ENCODE measurements at places on chromosomes 4 and X.

- DNase-seq, result no peak
Measured at GRCh38 chr4:149294601-149295000, 521.0 kb downstream of the IQCM start.

DNA sequence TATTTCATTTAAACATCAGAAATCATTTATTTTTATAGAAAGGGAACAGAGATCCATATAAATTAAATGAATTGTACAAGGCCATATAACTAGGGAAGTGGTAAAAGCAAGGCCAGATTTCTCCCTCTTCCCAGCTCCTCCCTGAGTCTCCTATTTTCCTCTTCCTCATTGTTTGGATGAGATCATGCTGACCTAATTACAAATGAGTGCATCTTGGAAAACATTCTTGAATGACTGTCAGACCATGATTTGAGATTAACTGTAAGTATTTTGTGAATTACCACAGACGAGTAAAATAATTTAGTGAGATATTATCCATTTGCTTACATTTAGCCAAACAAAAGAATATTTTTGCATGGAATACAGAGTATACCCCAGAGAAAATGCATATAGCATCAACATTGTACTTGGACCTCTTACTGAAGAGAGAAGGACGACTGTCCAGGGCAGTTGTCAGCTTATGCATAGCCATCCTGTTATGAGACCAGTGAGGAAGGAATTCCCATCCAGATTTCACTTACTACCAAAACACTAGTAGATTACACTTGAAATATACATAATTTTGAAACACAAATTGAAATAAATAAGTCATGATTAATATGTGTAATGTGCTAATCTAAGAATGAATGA lies 47.3 kb downstream of the SLAIN2 start:
- no peak for DNase-seq

DNA sequence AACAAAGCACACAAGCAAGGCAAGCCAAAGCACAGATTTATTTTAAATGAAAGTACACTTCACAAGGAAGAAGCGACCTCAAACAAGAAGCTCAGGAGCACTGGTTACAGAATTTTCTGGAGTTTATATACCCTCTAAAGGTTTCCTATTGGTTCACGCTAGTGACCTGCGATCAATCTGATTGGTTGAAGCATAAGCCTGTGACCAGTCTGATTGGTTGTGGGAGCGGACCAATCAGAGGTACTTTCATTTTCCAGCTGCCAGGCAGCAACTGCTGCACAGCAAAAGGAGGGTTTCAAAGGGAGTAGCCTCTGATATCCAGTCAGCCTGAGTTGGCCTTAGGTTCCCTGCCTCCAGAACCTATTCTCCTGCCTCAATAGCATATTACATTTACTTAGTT lies 4.6 kb upstream of the AREG start:
- no peak for DNase-seq

DNA sequence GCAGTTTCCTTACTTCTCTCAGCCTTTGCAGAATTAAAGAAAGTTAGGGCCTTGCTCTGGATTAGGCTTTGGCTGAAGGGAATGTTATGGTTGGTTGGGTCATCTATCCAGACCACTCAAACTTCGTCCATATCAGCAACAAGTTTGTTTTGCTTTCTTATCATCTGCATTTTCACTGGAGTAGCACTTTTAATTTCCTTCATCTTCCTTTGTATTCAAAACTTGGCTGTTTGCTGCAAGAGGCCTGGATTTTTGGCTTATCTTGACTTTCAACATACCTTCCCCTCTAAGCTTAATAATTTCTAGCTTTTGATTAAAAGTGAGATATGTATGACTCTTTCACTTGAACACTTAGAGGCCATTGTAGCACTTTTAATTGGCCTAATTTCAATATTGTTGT lies 126.7 kb upstream of the CENPE start:
- DNase-seq, result no peak

DNA sequence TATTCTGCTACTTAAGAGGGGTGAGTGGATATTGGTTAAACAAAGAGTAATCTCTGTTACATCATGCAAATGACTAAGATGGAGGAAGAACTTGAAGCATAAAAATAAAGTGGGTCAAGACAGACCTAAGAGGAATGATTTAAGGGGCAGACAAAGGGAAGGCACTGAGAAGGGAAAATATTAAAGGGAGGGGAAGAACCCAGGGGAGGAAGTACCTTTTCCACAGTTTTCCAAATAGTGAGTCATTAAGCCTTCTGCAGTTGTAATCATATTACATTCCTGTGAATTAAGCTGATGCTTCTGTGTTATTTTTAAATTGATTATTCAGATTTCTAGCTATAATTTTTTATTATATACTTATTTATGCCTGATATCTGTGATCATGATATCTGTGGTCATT lies 253.3 kb downstream of the CENPC start:
- DNase-seq, result no peak

GRCh38 chr4:99536848-99537247 lies 26.0 kb downstream of the C4orf17 start:
- no peak for DNase-seq

DNA sequence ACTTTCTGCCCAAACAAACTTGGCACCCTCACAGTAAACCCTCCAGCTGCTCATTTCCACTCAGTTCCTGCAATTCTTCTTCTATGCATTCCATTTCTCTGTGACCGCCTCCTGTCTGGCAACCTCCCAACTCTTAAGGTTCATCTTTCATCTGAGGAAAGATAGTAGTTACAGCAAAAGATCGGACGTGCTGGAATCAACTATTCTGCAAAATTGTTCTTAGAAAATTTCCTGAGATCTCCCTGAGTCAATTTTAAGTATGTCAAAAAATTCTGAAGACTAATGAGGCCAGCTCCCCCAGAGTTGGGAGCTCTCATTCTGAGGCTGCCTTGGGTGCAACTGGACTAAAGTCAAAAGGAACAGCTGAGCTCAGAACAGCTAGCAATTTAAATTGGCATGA lies 1026.0 kb downstream of the ADGRL3 start:
- no peak for DNase-seq

GRCh38 chr4:102285831-102286230 lies 59.5 kb downstream of the SLC39A8 start:
- no peak for DNase-seq

DNA sequence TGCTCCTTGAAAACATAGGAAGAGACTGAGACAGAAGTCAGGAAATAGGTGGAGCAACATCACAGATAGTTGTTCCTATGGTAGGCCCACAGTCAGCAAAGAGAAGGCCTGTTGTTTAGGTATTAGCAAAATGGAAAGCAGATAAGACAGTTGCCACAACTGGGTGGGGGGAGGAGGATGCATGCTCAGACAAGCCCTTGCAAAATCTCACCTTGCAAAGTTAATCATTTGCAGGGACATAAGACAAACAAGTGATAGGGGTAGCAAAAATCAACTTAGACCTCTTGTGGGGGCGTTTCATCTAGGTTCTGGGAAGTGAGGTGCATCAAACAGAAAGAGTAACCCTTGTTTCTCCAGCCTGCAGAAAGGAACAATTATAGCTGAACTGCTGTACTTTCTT lies 30.7 kb downstream of the SERPINA7 start:
- no peak for DNase-seq

DNA sequence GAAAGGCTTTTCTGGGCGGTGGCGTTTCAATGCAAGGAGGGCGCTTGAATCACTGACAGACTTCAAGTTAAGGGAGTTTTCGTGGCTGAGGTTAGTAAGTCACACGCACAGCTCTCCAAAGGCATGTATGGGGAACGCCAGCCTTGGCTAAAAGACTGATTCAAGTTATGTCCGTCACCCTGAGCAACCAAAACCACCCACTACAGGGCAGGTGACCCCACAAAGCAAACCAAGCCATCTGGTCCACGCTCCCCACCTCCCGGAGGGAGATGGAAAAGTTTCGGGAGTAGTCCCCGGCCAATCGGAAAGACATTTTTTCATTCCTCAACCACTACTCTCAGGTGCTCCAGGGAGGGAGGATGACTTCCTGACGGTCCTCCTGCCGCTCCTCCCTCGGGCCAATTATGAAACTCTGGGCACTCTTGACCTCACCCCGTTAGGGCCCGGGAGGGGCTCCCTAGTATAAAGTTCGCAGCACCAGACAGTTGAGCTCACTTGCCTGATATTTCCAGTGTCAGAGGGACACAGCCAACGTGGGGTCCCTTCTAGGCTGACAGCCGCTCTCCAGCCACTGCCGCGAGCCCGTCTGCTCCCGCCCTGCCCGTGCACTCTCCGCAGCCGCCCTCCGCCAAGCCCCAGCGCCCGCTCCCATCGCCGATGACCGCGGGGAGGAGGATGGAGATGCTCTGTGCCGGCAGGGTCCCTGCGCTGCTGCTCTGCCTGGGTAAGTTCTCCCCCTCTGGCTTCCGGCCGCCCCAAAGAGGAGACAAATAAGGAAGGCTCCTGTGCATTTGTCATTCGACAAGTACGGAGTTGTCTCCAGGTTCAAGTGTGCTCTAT lies at the start of gene EREG:
TSS of gene EREG (plus strand) at position 494 of the 840 bp plus-strand sequence. CDS start at position 658, 164 bp downstream.
- peak; percentile 5 for DNase-seq

DNA sequence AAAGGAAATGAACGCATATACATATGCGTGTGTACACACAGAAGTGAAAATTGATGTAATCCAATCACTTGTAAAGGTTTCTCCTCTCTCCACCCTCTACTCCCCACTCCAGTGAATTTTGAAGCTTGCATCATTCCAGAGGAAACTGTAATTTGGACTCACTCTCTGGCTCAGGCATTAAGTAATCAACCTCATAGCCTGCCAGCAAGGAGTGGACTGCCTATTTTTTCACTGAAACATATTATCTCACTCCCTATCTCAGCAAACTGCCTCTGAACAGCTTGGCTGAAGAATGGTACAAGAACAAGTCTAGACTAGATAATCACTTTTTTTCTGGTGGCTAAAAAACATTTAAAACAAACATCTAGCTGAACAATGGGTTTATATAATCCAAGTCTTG lies 124.2 kb downstream of the C4orf51 start:
- DNase-seq, result peak; percentile 55

- DNase-seq, result no peak
Measured at GRCh38 chr4:56301997-56302496, 85.2 kb downstream of the AASDH start.

GRCh38 chr4:159097785-159098184 lies 5.1 kb upstream of the RAPGEF2 start:
- no peak for DNase-seq

GRCh38 chr4:141569141-141569540 lies 67.2 kb upstream of the IL15 start:
- DNase-seq, result no peak
